ENCODE measurements at places on chromosomes 1 and 21.

DNA sequence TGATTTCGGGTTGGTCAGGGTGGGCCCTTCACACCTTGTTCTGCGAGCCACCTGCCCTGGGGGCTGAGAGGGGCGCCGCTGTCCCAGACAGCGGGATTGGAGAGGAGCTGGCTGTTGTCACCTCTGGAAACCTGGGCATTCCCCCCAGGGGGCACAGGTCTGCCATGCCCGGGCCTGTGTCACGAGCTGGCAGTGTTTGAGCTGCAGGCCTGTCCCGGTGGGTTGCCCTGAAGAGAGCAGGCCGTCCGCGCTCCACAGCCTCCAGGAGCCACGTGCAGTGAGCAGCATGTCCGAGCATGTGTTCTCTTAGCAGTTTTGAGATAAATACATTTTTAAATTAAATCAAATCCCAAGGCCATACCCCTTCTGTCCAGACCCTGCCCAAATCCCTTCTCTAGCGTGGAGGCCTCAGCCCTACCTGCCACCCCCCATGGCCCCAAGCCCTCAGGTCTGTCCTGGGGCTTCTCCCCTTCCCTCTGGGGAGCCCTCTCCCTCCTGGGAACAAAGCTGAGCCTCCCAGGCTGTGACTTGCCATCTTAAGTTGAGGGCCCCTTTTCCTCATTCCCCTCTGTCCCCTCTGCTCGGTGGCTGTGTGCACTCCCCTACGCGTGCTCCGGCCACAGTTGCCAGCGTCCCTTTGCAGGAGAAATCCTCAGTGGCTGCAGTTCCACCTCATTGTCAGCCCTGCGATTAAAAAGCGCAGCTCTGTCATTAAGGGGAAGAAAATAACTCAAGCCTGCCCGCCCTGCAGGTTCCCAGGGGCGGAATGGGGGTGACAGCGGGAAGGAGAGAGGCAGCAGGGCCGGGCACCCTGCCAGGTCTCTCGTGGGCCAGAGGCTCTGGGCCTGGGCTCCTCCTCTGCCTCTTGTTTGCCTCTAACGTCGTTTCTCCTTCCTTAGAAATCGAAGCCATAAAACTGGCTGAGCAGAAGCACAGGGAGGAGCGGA, 26.6 kb downstream of the SLX9 start:
- DNase-seq, result no peak

DNA sequence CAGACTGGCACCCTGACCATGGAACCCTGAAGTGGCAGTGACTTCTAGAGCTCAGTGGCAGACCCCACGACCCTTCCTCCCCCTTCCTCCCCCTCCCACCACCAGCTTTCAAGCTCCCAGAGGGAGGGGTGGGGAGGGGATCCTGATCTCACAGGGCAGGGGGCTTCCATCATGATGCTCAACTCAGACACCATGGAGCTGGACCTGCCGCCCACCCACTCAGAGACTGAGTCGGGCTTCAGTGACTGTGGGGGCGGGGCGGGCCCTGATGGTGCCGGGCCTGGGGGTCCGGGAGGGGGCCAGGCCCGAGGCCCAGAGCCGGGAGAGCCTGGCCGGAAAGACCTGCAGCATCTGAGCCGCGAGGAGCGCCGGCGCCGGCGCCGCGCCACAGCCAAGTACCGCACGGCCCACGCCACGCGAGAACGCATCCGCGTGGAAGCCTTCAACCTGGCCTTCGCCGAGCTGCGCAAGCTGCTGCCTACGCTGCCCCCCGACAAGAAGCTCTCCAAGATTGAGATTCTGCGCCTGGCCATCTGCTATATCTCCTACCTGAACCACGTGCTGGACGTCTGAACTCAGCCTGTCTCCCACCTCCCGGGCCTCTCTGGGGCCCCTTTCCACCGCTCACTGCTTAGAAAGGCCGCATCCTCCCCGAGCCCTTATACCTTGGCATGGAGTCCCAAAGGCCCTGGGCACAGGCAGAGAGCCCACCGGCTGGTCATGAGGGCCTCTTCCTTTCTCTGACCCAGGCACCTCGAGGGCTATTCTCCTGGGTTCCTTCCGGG, 3.9 kb downstream of the NHLH1 start:
- no peak for DNase-seq

DNA sequence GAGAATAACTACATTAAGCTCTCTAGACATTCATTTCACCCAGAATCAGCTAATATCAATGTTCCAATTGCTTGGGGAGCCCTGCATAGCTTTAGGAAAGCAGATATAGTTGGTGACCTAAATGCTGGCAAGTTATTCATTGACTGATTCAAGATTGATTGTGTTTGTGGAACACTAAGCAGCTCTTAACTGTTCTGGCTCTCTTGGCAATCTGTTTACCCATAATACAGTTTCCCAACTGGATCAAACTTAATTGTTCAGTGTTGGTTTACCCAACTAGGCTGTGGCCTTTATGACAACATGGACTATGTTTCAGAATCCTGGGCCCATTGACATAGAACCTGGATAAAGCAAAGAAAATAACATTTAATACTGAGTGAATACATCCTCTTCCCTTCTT, 83.7 kb downstream of the NRDC start:
- no peak for DNase-seq

- DNase-seq, result no peak
Observed at GRCh38 chr1:79042117-79042516, 35.6 kb upstream of the ADGRL4 start.

DNA sequence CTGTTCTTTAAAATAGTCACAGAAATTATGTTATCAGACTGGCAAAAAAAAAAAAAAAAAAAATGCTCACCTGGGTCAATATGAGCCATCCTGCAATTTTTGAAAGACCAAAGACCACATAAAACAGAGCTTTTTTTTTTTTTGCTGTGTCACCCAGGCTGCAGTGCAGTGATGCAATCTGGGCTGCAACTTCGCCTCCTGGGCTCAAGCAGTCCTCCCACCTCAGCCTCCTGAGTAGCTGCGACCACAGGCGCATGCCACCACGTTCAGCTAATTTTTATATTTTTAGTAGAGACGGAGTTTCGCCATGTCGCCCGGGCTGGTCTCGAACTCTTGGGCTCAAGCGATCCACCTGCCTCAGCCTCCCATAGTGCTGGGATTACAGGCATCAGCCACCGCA, 62.8 kb downstream of the RGS13 start:
- DNase-seq, result no peak

DNA sequence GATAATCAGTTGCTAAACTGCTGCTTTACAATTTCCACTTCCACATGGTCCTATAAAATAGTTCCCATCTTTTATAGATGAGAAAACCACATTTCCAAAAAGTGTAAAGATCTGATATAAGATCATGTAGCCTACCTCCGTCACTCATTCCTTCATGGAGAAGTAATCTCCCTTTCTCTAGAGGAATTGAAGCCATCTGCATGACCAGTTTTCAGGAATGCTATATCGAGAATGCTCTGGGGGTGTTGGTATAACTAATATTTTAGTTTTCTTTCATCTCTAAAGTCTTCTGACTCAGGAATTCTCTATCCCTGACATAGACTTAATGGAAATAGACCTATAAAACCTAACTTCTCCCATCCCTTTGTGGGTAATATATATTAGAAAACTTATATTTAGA, 173.0 kb upstream of the UBE2U start:
- no peak for DNase-seq

DNA sequence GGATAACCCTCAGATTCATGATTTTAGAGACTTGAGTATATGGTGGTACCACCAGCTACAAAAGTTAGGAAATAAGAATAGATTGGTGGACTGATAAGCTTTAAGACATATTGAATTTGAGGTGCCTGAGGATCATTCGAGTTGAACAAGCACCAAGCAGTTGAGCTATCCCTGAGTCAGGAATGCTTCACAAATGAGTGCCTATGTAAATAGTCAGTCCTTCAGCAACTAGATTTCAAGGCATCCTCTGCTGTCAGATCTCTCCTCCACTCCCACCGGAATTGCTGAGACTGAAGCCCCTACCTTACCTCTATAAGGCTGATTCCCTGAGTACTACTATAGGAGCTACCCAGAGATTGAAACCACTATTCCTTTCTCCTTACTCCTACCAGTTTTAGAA, 7.1 kb downstream of the BTF3L4 start:
- DNase-seq, result no peak

DNA sequence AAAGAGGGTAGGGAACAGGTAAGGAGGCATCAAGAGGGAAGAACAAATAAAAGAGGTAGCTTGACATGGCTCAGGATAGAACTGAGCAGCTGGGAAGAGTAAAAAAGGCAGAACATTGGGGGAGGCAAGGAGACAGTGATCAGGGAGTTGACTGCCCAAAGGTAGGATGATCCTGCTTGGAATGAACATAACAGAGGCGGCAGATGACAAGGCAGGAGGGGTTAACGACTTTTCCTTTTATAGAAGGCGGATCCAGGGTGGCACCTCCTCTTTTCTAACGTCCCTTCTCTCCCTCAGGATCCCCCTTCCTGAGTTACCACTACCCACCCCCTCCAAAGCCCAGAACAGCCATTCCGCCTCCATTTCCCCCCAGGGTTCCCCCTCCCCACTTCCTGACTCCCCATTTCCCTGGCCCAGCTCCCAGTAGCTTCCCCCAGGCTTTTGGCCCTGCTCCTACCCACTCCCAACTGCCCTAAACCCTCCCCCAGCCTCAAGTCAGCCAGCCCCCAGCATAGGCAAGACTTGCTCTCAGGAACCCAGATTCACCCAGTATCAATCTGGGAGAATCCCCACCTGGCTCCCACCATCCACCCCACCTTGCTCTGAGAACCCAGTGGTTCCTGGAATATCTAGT, 769 bp upstream of the ADAMTS4 start:
- no peak for DNase-seq

DNA sequence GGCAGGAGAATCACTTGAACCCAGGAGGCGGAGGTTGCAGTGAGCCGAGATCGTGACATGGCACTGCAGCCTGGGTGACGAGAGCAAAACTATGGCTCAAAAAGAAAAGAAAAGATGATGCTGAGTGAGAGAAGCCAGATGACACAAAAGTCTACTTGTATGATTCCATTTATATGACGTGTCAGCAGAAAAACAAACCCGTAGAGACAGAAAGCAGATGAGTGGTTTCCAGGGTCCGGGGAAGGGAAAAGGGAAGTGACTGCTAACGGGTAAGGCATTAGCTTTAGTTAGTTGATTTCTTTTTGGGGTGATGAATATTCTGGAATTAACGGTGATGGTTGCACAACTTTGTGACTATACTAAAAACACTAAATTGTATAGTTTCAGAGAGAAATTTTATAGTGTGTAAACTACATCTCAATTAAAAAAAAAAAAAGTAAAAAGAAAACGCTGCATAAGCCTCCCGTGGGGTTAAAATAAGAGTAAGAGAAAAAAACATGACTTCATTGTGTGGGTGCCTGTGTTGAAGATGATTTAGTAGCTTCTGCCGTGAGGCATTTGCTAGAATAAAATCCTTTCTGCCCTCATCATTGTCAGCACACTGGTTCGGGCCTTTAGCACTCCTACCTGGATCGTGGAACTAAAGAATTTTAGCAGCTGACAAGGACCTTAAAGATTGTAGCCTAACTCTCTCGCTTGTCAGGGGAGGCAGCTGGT, 24.7 kb upstream of the ATP5PO start:
- no peak for DNase-seq

DNA sequence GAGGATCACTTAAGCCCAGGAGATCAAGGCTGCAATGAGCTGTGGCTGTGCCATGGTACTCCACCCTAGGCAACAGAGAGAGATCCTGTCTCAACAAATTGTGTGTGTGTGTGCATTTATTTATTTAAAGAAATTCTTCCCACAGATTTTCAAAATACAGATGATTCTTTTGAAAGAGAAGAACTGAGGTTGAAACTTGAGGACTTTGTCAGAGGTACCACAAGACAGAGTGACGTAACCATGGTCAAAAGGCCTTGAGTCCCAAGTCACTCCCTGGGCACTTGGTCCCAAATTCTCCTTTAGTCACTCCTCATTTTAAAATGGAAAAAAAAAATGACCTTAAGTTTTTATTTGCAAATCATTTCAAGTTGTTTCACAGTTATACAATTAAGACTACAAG, 57.4 kb downstream of the TIAM1 start:
- DNase-seq, result no peak

GRCh38 chr1:170460001-170460400, 72.0 kb upstream of the GORAB start:
- no peak for DNase-seq

DNA sequence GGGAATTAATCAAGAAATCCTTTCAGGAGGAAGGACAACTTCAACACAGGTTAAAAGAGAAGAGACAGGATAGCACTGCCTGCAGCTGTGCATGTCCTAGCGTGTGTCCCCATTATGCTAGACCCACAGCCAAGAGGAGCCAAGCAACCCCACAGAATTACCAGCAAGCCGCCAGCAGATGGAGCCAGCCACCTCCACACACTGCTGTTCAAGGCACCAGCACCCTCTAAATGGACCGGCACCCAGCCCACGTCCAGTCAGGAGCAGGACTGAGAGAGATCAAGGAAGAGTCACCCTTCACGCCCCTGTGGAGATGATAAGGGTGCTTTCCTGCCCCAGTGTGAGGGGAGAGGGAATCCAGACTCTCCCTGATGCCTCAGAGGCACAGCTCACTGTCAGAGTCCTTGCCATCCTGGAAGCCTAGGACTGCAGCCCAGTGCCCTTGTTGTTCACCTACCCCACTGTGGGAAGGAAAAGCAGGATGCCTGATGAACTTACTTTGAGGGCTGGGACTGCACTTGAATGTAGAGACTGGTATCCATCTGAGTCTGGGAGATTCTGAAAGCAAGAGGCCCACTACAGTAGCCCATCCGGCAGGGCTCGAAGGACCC, 37.1 kb upstream of the CTTNBP2NL start:
- DNase-seq, result peak; percentile 85

DNA sequence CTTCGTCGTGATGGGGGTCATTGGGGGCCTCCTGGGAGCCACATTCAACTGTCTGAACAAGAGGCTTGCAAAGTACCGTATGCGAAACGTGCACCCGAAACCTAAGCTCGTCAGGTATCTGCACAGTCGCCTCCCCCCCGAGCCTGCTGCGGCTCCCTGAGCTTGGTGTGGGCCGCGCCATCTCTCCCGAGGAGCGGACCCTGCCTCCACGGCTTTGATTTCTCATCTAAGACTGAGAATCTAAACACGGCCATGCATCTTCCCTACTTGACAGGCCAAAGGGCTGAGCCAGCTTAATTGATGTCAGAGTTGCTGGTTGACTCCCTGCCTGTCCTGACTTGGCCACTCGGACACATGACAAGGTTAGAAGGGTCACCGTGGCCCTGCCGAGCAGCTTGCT, 19.1 kb downstream of the NPPA start:
- no peak for DNase-seq

GRCh38 chr1:168636642-168637111, 60.3 kb downstream of the XCL1 start:
- DNase-seq, result peak; percentile 54

GRCh38 chr1:5979536-5980313, 12.5 kb downstream of the NPHP4 start:
- no peak for DNase-seq

Measured in Peyer's patch (tissue), 4 donors.